ENCODE measurements at places on chromosomes 12 and 14. TPM values are rescaled to one million over a fixed set of nuclear protein-coding genes. Genes with fewer than 3 reads are reported as not detected.
A peak's percentile ranks its signal among the peaks of the same experiment; 100 is the strongest.

- DNase-seq: peak; percentile 58
Measured at GRCh38 chr12:90235642-90236041, 527.0 kb upstream of the ATP2B1 start.

The B3GNT4 gene
- polyA plus RNA-seq: 0.82 TPM

The SIVA1 gene
- 141 TPM for polyA plus RNA-seq

DNA sequence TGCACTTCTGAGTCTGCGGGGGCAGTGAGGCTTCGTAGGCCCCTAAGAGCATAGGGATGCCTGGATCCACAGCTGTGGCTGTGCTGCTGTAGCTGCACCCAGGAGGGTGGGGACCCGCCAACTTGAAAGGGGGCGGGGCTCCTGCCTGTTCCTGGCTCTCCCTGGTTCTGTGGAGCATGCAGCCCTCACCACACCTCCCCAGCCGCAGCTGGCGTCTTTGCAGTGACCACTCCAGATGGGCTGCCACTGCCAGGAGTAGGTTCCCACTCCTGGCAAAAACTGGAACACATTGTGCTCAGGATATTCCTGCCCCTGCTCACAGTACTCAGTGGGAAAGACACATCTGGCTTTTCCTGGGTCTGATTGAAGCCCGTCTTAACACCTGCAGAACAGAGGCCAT lies 35.8 kb downstream of the TIMELESS start:
- no peak for DNase-seq

DNA sequence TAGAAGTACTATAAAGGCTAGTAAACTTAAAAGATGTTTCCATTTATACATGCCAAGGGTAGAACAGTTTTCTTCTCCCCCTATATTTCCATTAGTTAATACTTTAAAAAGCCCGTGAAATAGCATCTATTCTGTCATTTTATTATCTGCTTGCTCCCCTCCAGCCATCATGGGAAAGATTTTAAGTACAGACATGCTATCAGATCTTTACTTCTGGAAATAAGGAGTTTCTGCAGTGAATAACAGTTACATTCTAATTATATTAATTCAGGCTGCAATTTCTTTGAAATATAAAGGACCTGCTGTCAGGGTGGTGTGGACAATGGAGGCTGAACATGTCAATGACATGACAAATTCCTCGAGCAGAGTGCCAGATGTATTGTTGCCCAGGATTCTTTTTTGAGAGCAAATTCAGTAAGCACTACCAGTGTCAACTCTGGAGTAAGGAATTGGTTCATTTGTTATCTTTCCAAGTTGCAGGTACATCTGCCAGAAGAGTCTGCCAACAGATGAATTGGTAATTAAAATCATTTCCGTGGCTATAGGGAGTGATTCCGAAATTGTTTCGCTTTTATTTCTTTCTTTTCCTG lies 151.3 kb downstream of the BTG1 start:
- DNase-seq: no peak

Measured in GM23248 (cell line).